ENCODE measurements at places on chromosomes 2 and 18. TPM values are rescaled to one million over a fixed set of nuclear protein-coding genes. Genes with fewer than 3 reads are reported as not detected.

DNA sequence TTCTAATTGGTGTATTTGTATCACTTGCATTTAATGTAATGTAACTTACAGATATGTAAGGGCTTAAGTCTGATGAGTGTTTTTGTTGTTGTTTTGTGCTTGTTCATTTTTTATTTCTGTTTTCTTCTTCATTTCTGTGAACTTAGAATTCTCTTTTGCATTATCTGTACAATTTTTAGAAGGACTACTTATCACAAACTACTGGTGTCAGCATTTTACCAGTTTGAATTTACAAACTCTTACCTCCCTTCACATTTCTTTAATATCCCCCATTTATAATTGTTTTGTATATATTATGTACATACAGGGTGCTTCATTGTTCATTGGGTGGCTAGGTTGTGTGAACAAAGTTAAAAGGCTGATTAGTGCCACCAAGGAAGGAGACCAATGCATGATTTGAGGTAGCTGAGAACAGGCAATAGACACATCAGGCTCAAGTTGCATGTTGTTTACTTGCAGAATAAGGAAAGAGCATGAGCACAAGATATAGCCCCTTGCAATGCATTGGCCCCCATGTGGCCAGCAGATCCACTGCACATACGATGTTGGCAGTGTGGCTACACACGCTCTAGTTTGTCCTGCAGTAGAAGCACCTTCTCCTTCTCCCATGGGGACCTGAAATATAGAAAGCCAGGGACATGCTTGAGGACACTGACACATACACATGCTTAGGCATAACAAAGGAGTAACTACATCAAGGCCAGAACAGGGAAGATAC, 198.2 kb downstream of the CD8B2 start:
- no peak for DNase-seq

LYPD6 gene
- 1.1 TPM for total RNA-seq

GRCh38 chr2:23601301-23601965, 216.5 kb downstream of the KLHL29 start:
- DNase-seq = no peak

GRCh38 chr18:58845928-58846724, 18.6 kb upstream of the ZNF532 start:
- no peak for DNase-seq

DNA sequence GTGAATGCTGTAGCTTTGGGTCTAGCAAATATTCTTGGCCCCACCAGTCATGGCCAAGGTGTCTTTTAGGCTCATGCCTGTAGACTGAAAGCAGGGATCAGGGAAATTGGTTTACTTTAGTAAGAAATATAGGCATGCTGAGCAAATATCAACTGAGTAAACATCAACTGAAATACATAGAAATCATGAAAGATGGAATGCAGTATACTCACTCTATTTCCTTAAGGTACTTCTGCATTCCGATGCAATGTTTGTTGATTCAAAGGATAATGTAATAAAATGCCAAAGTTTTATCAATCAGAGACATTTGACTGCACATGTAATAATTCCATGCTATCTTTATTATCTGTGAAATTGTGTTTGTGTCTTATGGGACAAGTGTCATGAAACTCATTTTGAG, 19.6 kb upstream of the IL1R1 start:
- no peak for DNase-seq

Data from PC-9 (cell line).